NK-92 treated with Interleukin-12 subunit alpha and Interleukin-12 subunit beta, amount 100 ng/mL, for 24 hours (cell line): ENCODE measurements at places on chromosomes 6 and 20.

GRCh38 chr20:54429364-54429763, 46.0 kb upstream of the DOK5 start:
- no peak for DNase-seq

DNA sequence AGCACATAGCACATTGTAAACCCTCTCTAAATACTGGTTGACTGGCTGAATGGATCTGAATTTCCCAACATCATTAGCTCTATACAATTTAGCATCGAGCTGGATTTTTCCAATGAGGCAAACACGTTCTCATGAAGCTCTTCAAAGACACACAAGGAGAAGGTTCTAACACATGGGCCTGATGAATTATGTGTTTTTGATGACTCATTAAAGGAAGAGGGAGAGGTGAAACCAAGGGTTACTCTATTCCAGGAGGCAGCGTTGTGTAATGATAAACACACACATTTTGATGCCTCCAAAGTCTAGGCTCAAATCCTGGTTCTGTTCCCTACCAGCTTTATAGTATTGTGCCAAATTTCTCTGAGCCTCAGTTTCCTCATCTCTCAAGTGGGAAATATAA, 84.3 kb downstream of the PFDN4 start:
- no peak for DNase-seq

DNA sequence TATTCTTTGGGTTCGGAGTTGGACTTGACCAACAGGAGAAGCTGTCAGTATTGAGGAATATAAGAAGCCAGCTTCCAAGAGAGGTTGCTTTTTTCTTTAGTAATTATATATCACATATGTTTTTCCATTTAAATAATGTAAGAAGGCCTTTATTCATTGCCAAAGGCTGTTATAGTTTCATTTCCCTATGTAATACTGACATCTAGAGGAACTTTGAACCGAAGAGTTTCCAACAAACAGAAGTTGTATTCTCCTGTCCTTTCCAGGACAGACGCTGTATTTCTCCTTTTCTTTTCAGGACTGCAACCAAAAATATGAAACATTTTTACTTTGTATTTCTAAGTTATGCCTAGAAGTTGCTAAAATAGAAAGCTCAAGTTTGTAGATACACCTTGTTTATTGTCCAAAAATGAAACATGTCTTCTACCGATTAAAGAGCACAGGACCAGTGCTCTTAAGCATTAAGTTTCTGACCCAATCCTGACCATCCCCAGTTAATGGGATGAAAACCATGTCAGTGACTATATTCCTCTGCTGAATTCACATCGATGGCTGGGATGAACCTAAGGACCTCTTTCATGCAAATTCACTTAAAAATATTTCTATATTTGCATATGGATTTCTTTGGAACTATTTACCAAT, 55.1 kb downstream of the MYLK4 start:
- DNase-seq = no peak

DNA sequence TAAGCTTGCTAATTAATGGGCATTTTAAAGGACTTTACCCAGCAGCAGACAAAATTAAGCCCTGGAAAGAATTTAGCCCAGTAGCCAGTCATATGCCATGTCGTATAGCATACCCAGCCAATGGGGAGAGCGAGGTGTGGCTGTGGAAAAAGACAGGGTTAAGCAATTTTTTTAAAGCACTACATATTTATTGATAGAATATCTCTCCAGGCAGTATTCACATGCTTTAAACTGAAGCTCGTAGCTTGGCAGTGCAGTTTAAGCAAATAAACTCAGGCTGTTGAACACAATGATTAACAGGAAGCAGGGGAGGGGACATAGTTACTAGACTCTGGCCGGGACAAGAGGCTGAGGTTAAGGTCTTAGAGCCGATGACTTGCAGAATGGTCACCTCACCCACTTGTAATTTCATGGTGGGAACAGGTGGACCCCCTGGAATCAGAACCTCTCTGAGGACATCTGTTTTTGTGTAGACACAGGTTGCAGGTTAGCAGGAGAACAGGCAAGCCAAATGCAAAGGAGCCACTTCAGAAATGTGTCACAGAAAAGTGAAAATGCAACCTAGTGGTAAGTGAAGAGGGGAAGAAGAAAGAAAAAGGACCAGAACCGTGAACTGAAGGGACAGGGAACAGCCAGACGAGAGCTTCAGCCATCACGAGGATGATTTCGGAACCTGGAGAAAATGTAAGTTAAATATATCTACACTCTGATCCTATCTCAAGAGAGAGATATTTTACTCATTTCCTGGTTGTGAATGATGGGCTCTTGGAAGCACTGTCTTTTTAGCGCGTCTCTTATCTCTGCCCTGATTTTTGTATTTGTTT, 7.2 kb downstream of the GCNT2 start:
- no peak for DNase-seq

- no peak for DNase-seq
Observed at GRCh38 chr6:109093732-109094415, 772 bp downstream of the SESN1 start.

- no peak for DNase-seq
Observed at GRCh38 chr20:5361176-5361575, 44.4 kb upstream of the PROKR2 start.

DNA sequence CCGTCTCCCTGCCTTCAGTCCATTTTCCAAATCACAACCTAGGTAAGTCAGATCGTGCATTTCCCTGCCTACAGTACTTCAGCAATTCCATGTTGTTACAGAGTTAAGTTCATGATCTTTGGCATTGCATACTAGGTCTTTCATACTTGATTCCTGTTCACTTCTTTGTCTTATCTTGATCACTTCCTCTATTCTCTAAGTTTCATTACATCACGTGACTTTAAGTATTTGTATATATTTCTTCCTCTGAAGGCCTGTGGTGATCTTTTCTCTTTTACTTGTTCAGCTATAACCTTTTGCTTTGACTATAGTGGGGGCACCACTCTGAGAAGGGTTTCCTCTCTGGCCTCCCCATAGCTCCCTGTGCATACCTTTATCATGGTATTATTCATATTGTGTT, 100.2 kb downstream of the TRMT11 start:
- no peak for DNase-seq

DNA sequence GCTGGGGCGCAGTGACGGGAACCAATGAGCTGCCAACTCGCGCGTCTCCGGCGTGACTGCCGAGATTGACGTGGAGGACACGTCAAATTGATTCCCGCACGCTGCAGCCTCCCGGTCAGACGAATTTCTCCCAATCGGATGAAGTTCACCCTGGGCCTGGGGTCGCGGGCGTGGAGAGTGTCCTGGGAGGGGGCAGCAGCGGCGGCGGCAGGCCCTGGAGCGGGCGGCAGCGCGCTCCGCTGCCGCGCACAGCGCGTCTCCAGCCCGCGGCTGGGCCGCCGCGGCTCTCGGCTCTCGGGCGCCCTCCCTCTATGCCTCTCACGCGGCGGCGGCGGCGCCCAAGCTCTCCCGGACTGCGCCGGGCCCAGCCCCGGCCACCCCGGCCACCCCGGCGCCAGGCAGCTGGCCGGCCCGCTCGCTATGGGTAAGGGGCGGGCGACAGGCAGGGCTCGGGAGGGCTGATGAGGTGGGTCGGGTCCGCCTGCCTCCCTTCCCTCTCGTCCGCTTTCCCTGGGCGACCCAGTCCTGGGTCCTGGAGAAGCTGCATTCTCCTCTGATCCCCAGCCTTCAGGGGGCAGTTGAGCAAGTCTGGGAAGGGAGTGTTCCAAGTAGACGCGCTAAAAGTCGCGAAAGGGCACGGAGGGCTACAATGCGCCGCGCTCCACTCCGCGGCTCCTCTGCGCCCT, at the start of gene PAX1:
PAX1 (plus strand) TSS at position 90 of the 686 bp plus-strand sequence; CDS start at position 139, 49 bp downstream.
- no peak for DNase-seq

GRCh38 chr6:165487347-165487746, 175.7 kb downstream of the PDE10A start:
- no peak for DNase-seq

GRCh38 chr20:7693761-7694160, 246.5 kb downstream of the HAO1 start:
- no peak for DNase-seq

DNA sequence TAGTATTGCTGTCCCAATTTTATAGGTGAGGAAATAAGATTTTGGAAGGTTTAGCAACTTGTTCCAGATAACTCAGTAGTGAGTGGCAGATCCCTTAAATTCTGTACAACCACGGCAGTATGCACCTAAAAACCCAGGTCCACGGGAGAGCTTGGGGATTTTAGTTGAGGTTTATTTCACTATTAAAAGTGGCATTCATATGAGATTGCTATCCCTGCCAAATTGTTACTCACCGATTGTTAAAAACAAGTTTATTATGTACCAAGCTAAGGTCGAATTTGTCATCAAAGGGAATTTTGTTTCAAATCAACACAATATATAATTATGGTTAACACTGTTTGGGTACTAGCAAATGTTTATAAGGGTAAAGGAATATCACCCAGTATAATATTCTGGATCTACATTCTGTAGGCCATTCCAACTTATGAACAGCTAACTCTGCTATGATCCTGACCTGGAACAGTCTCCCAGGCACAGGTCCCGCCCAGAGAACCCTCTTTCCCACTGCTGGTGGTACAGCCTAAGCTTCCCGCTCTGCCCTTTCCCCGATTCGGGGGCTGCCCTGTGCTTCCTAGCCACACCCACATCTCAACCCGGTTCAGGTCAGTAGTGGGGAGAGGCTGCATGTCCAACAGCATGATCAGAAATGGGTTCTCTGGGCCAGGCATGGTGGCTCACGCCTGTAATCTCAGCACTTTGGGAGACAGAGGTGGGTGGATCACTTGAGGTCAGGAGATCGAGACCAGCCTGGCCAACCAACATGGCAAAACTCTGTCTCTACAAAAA, 24.9 kb downstream of the GPLD1 start:
- no peak for DNase-seq

- no peak for DNase-seq
Observed at GRCh38 chr6:123638865-123639264, 2.1 kb upstream of the TRDN start.

DNA sequence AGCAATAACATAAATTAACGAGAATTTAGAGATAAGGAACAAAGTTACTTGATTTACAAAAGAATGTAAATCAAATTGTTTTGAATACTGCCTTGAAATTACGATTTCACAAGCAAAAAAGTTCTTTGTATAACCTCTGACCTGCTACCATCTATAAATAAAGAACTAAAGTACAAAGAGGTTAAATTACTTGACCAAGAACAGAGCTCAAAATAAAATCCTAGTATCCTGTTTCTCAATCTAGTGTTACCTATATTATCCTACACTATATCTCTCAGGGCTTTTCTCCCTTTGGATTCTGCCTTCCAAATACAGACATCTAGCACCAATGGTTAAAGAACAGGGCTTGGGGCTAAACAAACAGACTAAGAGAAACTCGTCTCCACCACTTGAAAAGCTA, 43.8 kb downstream of the PLN start:
- DNase-seq = no peak

- no peak for DNase-seq
Observed at GRCh38 chr20:56328861-56329260, 29.9 kb upstream of the FAM210B start.

DNA sequence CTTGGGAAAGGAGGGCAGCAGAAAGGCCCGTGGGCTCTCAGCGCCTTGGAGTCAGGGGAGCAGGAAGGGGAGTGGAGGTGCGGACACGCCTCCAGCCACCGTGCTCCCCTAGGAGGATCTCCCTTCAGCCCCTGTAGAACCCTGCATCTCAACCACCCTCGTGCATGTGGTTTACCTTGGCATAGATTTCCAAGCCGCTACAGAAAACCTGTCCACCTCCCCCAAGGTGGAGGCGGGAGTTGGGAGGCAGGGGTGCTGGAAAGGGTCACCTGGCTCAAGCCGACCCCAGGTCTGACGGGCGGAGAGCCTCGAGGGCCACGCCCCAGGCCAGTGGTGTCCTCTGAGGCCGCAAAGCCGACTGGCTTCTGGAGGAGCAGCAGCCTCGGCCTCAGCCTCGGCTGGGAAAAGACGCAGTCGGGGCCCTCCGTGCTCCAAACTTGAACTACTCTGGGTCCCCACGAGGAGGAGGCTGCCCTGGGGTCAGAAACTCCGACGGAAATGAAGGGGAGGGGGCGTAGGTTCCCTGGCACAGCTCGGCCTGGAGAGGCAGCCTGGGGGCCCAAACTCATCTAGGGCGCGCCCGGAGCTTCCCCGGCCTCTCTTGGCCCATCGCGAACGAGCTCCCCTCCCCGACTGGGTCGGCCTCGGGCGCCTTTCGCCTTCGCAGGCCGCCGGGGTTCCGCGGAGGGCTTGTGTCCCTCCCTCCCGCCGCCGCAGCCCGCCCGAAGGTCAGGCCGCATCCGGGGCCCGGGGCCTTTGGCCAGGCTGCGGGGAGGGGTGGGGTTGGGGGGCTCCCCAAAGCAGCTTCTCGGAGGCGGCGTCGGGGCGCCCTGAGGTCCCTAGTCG, 6.3 kb upstream of the FOXF2 start:
- DNase-seq = no peak

- DNase-seq = no peak
Observed at GRCh38 chr6:150008588-150008987, 16.7 kb downstream of the RAET1L start.

DNA sequence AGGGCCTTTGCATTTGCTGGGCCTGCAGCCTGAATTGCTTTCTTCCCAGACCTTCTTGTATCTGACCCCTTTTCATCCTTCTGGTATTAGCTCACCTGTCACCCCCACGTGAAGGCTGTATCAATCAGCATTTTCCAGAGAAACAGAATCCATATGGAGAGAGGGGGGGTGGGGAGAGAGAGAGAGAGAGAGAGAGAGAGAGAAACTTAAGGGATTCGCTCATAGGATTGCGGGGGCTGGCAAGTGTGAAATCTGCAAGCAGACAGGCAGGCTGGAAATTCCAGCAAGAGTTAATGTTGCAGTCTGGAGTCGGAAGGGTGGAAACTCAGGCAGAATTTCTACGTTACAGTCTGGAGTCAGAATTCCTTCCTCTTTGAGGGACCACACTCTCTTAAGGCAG, 410.7 kb upstream of the SULF2 start:
- DNase-seq = no peak

GRCh38 chr6:29964518-29964886, 22.2 kb downstream of the HLA-A start:
- DNase-seq = no peak

DNA sequence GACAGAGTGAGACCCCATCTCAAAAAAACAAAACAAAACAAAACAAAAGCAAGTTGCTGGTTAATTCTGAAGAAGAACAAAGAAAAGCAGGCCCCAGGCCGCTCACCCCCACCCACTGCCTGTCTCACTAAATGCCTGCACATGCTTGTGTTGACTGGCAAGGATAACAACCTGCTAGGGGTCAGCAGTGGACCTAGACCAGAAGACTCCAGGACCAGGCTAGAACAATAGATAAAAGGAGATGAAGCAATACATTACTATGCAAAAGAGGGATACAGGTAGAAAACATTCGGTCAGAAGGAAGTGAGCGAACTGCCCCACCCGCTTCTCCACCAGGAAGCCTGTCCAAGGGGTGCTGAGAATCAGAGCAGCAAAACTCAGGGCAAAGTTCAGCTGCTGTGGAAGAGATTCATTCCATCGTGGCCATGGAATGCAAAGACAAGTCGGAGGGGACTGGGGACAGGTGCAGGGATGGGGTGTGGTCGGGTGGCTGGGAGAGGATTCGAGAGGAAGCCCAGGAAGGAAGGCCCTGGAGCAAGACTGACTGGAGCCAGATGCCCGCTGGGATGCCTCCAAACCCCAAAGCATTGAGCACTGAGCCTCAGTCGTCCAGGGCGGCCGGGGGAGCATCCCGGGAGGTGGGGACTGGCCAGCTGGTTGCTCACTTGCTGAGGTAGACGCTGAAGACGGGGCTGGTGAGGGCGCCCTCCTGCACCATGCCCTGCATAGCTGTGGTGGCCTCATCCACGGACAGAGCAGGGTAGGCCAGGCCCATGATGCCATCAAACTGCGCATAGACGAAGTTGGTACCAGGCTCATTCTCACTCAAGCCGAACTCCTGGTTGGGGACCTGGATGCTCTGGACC, 5.3 kb downstream of the PGC start:
- no peak for DNase-seq

- no peak for DNase-seq
Observed at GRCh38 chr6:44712353-44713111, 325.0 kb downstream of the CDC5L start.
